ENCODE measurements at places on chromosomes 4 and X.

- DNase-seq: no peak
Measured at GRCh38 chr4:77903186-77903585, 40.6 kb downstream of the MRPL1 start.

DNA sequence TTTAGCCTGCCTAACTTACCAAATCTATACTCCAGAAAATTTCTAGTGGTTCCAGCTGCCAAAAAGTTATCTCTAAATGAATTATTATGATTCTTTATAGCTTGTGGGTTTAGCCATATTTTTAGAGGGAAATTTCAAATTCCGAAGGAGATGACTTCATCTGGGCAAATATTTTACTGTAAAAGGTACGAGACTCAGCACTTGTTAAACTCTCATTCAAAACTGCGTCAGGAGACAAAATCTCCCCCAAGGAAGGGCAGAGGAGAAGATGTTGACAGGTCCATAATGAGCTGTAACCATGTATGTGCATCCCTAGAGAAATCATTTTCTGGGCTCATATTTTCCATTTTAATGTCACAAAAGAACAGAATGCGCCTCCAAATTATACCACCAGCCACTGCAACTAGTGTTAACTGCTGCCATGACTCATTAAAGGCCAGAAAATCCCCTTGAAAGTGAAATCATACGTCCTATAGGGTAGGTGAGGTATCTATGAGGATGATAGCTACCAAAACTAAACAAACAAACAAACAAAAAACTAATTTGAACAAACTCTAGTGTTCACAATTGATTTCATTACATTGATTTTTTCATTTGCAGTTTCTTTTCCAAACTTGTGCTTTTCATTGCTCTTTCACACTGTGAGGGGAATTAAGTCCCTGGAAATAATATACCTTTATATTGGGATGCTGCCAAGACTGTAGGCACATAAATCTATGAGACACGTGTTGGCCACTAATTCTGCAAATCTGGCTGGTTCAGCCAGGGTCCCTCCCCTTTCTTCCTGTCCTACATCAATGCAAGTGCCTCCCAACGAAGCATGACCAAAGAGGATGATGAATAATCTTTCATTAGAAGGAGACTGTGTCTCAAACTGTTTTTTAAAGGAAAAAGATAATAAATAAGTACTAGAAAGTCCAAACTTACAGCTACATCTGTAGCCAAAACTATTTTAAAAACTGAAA lies 85.8 kb downstream of the ARHGAP6 start:
- DNase-seq: no peak

DNA sequence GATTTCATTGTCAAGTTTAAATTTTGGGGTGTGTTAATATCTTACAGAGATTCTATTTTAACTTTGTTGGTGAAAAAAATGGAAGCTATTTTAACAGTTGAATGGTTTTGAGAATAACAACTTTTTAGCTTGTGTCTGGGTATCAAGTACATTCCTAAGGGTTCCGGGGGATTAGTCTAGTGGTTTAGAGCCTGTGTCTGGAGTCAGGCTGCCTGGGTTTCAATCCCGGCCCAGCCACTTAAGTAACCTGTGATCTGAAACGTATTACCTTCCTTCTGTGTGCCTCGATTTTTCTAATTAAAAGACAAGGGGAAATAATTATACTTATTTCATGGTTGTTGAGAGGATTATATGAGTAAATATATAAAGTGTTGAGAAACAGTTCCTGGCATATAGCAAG lies 288.6 kb upstream of the NR3C2 start:
- no peak for DNase-seq

DNA sequence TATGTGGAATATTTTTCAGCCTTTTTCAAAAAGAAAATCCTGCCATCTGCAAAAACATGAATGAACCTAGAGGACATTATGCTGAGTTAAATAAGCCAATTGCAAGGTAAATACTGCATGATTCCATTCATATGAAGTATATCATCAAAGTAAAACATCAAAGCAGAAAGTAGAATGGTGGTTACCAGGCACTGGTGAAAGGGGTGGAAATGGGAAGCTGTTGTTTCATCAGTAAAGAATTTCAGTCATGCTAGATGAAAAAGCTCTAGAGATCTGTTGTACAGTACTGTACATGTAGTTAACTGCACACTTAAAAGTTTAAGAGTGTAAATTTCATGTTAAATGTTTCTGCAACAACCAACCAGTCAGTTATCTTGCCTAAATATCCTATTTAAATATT lies 196.8 kb upstream of the ADGRL3 start:
- no peak for DNase-seq

DNA sequence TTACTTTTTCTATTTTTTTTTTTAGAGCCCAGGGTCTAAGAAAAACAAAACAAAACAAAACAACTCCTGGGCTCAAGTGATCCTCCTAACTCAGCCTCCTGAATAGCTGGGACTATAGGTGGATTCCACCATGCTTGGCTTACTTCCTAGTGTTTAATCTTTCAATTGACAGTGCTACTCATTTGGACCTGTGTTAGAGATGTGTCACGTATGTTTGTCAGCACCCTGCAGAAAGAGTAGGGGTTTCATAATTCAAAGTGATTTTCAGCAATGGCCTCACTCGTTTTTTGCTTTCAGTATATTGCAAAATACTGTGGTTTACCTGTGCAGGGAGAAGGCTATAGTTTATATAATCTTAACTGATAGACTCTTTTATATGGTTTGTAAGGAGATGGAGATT lies 71.6 kb upstream of the TEX13D start:
- no peak for DNase-seq

DNA sequence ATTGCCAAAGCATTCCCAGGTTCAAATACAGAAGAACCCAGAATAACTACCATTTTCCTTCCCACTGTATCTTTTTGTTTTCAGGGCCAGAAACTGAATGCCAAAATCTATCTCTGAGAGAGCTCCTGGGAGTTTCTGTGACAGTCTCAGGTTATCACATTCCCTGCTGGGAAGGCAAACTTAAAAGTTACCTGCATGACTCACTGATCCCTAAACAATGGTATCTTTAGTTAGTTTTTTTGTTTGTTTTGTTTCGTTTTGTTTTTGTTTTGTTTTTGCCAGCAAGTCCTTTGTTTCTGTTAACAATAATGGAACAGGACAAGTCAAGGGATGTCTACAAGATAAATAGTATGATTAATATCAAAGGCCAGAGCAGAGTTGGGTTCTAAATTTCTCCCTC lies 34.3 kb downstream of the PAPSS1 start:
- DNase-seq: no peak

- DNase-seq: no peak
Measured at GRCh38 chr4:52246827-52247226, 195.7 kb downstream of the SPATA18 start.

DNA sequence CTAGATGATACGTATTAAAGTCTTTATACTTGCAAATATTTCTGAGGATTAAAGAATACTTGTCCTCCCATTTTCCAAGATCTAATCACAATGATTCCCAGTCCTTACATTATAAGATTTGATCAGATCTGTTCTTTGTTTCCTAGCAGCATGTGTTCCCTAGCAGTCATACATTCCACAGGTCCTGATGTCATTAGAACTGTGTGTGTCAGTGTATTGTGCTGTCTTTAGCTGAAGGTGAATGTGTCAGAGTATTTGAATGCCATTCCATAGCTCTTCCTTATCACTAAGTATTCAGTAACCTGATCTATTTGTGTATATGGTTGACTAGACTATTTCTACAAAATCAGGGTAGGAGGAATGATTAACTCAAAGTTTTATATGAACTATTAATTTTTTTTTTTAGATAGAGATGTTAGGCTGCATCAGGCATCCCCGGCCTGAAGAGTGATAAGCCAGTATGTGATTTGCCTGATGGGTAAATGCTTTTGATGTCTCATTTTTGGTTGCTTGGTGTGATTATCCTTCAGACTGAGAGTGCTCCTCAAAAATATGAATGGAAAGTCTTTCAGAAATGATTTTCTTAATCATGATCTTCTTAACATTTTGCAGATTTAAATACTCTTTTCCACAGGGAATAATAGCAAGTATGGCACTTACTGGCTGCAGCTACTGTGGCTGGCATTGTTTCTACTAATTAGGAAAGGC lies 4.4 kb downstream of the ADGRL3 start:
- no peak for DNase-seq

- no peak for DNase-seq
Measured at GRCh38 chr4:71444395-71444794, 105.6 kb downstream of the SLC4A4 start.

- DNase-seq: no peak
Measured at GRCh38 chrX:17520016-17520615, 145.1 kb downstream of the NHS start.

DNA sequence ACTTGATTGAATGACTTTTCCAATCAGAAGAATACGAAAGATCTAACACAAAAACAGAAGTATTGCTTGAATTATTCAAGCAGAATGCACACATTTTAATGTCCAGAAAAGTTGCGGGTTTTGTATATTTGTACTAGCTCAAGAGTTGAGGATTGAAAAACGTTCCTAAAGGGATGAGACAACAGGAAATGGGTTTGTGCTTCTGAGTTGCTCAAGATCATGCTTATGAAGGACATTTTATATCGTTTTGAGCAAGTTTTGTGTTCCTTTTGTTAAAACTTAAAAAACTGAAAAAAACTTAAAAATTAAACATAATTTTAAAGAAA lies 353 bp upstream of the SMIM10 start:
- no peak for DNase-seq

- DNase-seq: no peak
Measured at GRCh38 chr4:133483600-133484246, 334.6 kb downstream of the PCDH10 start.

Data from activated CD4-positive, alpha-beta T cell treated with anti-CD3 and anti-CD28 coated beads, Interleukin-2, amount 50 U/mL, for 1 hour (primary cell).